ENCODE measurements at places on chromosomes 2 and 18. TPM values are rescaled to one million over a fixed set of nuclear protein-coding genes. Genes with fewer than 3 reads are reported as not detected.

The BOLL gene
- total RNA-seq, result not detected

The TBR1 gene
- not detected for total RNA-seq

The RAX gene
- total RNA-seq, result not detected

The POTEC gene
- not detected for total RNA-seq

The ALPP gene
- total RNA-seq, result not detected

The GAL3ST2 gene
- 0.50 TPM for total RNA-seq

The TMEM185B gene
- total RNA-seq, result 16.6 TPM

The WNT6 gene
- 1.3 TPM for total RNA-seq

The SESTD1 gene
- 39.3 TPM for total RNA-seq

The SMYD1 gene
- not detected for total RNA-seq

GRCh38 chr2:184646593-184646992, 48.3 kb downstream of the ZNF804A start:
- no peaks in the 10 kb centered on the region for H3K36me3 ChIP-seq
- H3K4me3 ChIP-seq, result no peak overlapping the region
- H3K4me1 ChIP-seq, result no peaks in the 10 kb centered on the region
- DNase-seq, result no peak

GRCh38 chr2:126839796-126840195, 58.9 kb upstream of the TEX51 start:
- H3K27me3 ChIP-seq, result no peaks in the 10 kb centered on the region
- no peaks in the 10 kb centered on the region for H3K4me1 ChIP-seq
- H3K4me3 ChIP-seq, result no peak overlapping the region
- H3K36me3 ChIP-seq, result no peaks in the 10 kb centered on the region

DNA sequence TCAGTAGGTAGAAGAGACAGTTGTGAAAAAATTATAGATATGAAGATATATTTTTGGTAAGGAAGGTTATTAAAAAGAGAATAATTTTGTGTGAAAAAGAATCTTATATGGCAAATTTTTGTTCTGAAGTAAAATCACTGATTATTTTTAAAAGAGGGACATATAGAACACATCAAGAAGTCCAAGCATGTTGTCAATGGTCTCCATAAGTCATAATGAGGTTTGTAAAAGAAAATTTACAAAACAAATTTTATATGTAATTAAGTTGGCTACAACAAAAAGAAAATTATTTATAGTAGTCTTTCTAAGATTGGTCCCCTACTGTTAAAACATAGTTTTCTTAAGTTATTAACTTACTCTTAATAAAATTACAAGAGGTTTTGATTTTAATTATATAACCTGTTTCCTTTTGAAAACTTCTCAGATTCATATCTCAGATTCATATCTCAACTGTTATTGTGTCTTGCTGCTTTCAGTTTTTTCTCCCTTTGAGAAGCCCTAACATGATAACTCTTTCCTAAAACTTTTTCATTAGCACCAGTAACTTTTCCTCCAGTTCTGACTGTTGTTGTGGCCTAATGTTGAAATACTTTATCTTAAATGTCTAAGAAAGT, 81.2 kb downstream of the SH3YL1 start:
- no peaks in the 10 kb centered on the region for H3K36me3 ChIP-seq
- no peaks in the 10 kb centered on the region for H3K27me3 ChIP-seq
- H3K27ac ChIP-seq, result no peak overlapping the region
- DNase-seq, result no peak

GRCh38 chr2:210442457-210442856, 34.1 kb downstream of the LANCL1 start:
- H3K36me3 ChIP-seq, result no peaks in the 10 kb centered on the region
- peaks cover 2% of the 10 kb centered on the region for H3K4me1 ChIP-seq
- no peak for DNase-seq
- no peak overlapping the region for H3K4me3 ChIP-seq
- H3K27me3 ChIP-seq, result no peaks in the 10 kb centered on the region

- H3K27ac ChIP-seq, result no peak overlapping the region
- no peak for DNase-seq
- no peaks in the 10 kb centered on the region for H3K27me3 ChIP-seq
- H3K4me1 ChIP-seq, result no peaks in the 10 kb centered on the region
Measured at GRCh38 chr18:32777049-32777448, 4.2 kb upstream of the KLHL14 start.

DNA sequence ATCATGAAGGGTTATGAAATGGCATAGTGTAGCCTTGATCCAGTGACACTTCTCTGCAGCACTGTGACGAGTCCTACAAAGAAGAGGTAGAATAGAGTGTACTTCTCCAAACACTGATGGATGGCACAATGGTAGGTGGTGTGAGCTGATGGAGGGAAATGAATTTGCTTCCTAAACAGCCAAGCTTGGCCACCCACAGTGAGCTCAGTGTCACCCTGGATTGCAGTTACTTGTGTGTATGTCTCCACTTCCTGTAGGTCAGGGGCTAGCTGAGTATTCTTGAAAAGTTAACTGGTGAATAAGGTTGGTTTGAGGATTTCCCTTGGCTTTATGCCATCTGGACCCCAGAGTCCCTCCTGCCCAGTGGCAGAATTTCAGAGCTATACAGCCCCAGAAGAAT, 75.9 kb downstream of the VSNL1 start:
- no peak overlapping the region for H3K4me3 ChIP-seq
- H3K27ac ChIP-seq, result no peak overlapping the region
- no peaks in the 10 kb centered on the region for H3K36me3 ChIP-seq

- no peaks in the 10 kb centered on the region for H3K27me3 ChIP-seq
- no peaks in the 10 kb centered on the region for H3K4me1 ChIP-seq
- H3K27ac ChIP-seq, result no peak overlapping the region
- no peak for DNase-seq
- no peak overlapping the region for H3K4me3 ChIP-seq
Measured at GRCh38 chr2:19651466-19651865, 250.3 kb downstream of the TTC32 start.

GRCh38 chr18:7417727-7418126, 149.4 kb upstream of the PTPRM start:
- no peak overlapping the region for H3K4me3 ChIP-seq
- H3K36me3 ChIP-seq, result no peaks in the 10 kb centered on the region
- no peaks in the 10 kb centered on the region for H3K4me1 ChIP-seq
- H3K27me3 ChIP-seq, result no peaks in the 10 kb centered on the region
- DNase-seq, result no peak

DNA sequence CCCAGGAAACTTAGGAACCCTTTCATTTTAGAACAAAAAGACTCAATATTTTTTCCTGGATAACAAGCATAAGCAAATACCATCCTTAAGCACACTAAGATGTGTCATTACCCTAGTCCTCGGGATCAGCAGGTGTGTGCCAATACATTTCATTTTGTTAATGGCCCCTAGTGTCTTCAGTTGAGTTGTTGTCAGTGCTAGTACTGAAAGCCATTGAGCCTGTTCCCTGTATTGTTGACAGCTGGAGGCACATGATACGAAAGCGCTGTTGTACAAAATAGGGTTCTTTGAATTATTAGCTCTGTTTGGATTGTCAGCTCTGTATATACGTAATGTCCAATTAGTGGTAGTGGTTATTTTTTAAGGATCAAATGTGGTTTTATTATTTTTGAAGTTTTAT, 29.5 kb downstream of the VAPA start:
- no peak overlapping the region for H3K4me3 ChIP-seq
- H3K36me3 ChIP-seq, result no peaks in the 10 kb centered on the region
- no peak for DNase-seq
- no peak overlapping the region for H3K27ac ChIP-seq
- H3K27me3 ChIP-seq, result no peaks in the 10 kb centered on the region

GRCh38 chr2:52054824-52055223, 1022.9 kb upstream of the NRXN1 start:
- H3K27ac ChIP-seq, result no peak overlapping the region
- H3K27me3 ChIP-seq, result no peaks in the 10 kb centered on the region
- DNase-seq, result no peak

- no peak overlapping the region for H3K4me3 ChIP-seq
- no peak overlapping the region for H3K27ac ChIP-seq
- H3K36me3 ChIP-seq, result no peaks in the 10 kb centered on the region
- no peaks in the 10 kb centered on the region for H3K4me1 ChIP-seq
Measured at GRCh38 chr2:52289741-52290140, 1257.8 kb upstream of the NRXN1 start.

DNA sequence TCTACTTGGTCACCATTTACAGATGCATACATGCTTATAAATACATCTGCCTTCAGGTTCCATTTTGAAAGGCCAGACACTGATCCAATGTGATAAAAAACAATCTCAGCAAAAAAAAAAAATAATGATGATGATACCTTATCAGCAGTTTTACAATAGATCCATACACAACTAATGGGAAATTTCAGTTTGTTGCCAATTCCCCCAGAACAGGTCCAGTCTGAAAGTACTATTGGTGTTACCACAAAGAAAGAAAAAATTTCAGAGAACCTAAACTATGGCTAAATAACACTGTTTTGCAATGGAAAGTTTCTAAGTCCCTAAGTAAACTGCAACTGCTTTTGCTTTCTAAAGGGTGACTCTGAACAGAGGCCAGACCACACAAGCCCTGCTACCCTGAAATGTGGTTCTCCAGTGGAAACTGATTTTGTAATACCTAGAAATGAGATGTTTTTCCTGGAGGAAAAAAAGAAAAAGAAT, 54.1 kb downstream of the LPIN2 start:
- H3K4me3 ChIP-seq, result no peak overlapping the region
- no peaks in the 10 kb centered on the region for H3K27me3 ChIP-seq
- H3K36me3 ChIP-seq, result no peaks in the 10 kb centered on the region
- H3K27ac ChIP-seq, result peak overlapping the region; percentile 54
- H3K4me1 ChIP-seq, result peaks cover 10% of the 10 kb centered on the region

DNA sequence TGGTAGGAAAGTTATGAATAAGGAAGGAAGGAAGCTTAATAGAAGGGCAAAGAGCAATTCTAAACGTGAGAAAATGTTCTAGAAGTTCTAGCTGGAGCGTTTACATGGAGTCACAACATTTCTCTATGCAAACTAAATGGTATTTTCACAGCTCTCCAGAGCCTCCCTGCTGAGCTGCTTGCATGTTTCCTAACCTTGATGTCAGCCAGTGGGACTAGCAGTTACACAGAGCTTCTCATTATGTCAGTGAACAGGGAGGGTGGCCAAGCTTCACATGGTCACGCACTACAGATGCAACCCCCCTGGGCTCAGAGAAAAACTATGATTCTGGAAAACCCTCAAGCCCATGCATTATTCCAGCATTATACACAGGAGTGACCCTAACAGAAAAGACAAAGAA, 153.4 kb upstream of the CCDC150 start:
- no peak overlapping the region for H3K4me3 ChIP-seq
- no peaks in the 10 kb centered on the region for H3K4me1 ChIP-seq
- H3K27ac ChIP-seq, result no peak overlapping the region
- no peaks in the 10 kb centered on the region for H3K36me3 ChIP-seq
- DNase-seq, result no peak

DNA sequence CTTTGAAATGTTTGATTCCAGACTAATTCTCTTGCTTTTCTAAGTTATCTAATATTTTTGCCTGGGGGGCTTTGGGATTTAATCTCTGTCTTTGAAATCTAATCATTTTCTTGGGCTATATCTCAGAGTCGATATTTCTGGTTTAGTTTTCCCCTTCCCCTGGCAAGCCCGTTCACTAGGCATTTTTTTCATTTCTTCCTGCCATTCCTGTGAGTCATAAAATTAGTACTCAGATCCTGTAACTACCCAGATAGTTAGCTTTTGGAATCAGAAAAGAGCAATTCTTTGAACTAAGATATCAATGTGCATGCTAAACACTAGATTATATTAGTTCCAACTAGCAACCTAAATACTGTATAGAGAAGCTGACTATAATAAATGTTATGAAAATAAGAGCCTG, 29.4 kb upstream of the RNF149 start:
- H3K27me3 ChIP-seq, result no peaks in the 10 kb centered on the region
- no peak overlapping the region for H3K4me3 ChIP-seq
- no peaks in the 10 kb centered on the region for H3K36me3 ChIP-seq
- no peaks in the 10 kb centered on the region for H3K4me1 ChIP-seq
- H3K27ac ChIP-seq, result no peak overlapping the region

DNA sequence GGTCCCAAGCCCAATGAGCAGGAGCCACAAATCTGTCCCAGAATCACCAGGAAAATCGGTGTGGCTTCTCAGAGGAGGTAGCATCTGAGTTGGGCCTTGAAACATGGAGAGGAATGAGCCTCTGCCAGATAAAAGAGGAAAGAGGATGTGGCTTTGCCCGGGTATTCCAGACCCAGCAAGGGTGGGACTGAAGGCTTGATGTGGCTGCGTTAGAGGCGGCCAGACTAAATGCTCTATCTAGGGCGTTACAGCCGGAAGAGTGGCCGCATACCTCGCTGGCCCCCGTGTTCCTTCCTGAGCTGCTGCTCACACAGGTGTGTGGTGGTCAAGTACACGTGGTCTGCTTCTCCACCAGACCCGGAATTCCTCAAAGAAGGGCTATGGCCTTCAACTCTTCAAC, 33.9 kb upstream of the POMC start:
- DNase-seq, result no peak
- H3K36me3 ChIP-seq, result no peaks in the 10 kb centered on the region
- no peaks in the 10 kb centered on the region for H3K4me1 ChIP-seq
- no peak overlapping the region for H3K27ac ChIP-seq
- no peak overlapping the region for H3K4me3 ChIP-seq

- no peak overlapping the region for H3K27ac ChIP-seq
- peaks cover 4% of the 10 kb centered on the region for H3K4me1 ChIP-seq
- H3K27me3 ChIP-seq, result no peaks in the 10 kb centered on the region
- no peaks in the 10 kb centered on the region for H3K36me3 ChIP-seq
Measured at GRCh38 chr2:96485350-96485749, 19.8 kb downstream of the NEURL3 start.

DNA sequence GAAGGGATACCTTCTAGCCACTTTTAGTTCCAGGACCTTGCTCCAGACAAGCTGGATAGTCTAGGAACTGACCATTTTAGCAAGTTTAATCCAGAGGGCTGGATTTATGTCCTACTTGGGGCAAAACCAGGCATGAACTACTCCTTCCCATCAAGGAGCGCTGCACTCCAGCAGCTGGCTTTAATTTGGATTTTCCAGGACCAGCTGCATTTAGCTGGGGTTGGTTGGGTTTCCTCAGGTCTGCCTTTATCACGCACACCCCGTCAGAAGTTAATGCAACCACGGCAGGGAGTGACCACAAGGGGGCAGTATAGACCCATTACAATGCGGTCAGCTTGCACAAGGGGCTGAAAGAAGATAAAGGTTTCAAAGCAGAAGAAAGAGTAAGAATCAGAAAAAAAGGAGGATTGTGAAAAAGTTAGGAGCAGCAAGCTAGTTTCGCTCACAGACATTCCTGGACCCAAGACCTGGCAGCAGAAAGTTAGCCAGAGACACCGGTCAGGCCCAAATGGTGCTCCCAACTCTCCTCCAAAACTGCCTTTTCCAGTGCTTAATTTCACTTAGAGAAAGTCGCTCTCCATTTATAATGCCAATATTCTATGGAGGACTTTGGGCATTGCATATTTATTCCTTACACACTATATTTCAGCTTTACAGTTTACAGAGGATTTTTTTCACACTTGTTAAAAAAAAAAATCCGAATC, 40.1 kb downstream of the SLC4A1AP start:
- no peak overlapping the region for H3K4me3 ChIP-seq
- no peaks in the 10 kb centered on the region for H3K36me3 ChIP-seq
- H3K27ac ChIP-seq, result no peak overlapping the region

- no peak overlapping the region for H3K4me3 ChIP-seq
- no peaks in the 10 kb centered on the region for H3K4me1 ChIP-seq
- no peak for DNase-seq
- H3K27ac ChIP-seq, result no peak overlapping the region
Measured at GRCh38 chr2:105243961-105244360, 2.4 kb downstream of the GPR45 start.

Data from ovary (tissue), 10 donors.